Thoracic aorta (tissue), 2 donors: ENCODE measurements at places on chromosomes 16 and 17. TPM values are rescaled to one million over a fixed set of nuclear protein-coding genes. Genes with fewer than 3 reads are reported as not detected.

The SNRNP25 gene
- total RNA-seq = 6.1 TPM

The POLR2C gene
- total RNA-seq = 110 TPM

The EPN3 gene
- 1.4 TPM for total RNA-seq

The AATF gene
- 28.8 TPM for total RNA-seq

The QPRT gene
- 1.3 TPM for total RNA-seq

GRCh38 chr17:34302636-34303035 lies 16.6 kb upstream of the CCL8 start:
- no peaks in the 10 kb centered on the region for H3K4me1 ChIP-seq
- no peaks in the 10 kb centered on the region for H3K27me3 ChIP-seq
- H3K27ac ChIP-seq = no peak overlapping the region
- DNase-seq = no peak
- no peak overlapping the region for H3K4me3 ChIP-seq

- H3K36me3 ChIP-seq = no peaks in the 10 kb centered on the region
- no peak for DNase-seq
- no peaks in the 10 kb centered on the region for H3K4me1 ChIP-seq
- H3K4me3 ChIP-seq = no peak overlapping the region
Observed at GRCh38 chr17:27413315-27413714, 42.9 kb upstream of the KSR1 start.

DNA sequence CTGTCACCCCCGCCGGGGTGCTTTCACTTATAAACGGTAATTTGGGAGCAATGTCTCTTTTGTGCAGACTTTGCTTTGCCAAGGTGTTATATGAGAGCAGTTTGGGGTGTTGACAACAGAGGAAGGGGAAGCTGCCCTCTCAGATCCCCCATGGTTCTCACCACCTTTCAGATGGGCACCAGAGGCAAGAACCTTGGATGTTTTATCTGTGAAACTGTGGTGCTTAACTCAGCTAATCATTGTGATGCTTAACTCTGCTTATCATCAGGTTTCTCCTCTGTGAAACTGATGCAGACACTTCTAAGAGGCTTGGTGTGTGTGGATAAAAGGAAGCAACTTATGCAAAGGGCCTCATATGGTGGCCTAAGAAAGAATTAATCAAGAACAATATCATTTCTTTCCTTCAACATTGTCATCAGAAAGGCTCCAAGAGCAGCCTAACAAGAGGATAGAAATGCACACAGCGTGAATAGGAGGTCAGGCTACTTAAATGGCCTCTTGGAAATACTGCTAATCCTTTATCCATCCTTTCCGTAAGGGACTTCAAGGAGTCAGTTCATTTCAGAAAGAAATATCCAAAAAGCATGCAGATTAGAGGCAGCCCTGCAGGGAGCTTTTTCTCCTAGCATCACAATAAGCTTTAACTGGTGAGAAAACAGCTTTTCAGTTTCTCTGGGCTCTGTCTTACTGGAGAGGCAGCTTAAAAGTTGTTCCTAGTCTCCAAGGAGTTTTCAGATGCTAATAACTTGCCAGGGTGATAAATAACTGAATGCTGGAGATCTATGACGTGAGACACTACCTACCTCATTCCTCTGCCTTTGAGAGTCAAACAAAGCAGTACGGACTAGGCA lies 55.1 kb upstream of the CLEC3A start:
- H3K27ac ChIP-seq = no peak overlapping the region
- no peaks in the 10 kb centered on the region for H3K4me1 ChIP-seq
- no peak for DNase-seq
- no peaks in the 10 kb centered on the region for H3K27me3 ChIP-seq
- H3K36me3 ChIP-seq = no peaks in the 10 kb centered on the region

DNA sequence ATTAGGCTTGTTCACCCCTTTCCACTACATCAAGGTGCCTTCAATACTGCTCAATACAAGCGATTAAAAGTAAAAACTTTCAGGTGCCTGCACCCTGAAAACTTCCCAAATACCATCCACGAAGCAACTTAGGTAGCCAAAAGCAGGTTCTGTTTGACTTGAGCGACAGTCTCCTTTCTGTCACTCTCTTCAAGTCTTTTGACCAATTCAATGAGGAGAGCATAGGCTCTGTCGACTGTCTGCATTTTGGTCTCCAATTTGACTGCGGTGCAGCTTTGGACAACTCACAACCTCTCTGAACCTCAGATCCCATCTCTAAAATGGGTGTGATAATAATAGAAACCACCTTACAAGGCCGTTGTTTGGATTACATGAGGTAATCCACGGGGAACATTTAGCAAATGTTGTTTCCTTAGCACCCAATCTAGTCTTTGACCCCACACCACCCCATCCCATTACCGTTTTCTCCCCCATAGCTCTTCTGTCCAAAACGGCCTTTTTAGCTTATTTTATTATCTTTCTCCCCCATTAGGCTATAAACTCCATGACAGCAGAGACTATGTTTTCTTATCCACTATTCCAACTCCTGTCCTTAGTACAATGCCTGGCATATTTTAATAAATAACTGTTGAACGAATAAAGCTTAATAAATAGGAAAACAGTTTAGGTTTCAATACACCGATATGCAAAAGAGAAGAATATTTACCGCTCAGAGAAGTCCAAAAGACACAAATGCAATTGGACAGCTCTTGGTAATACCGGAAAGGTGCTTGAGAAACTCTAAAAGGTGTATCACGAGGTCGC lies 999 bp downstream of the MARF1 start:
- H3K27ac ChIP-seq = peak overlapping the region; percentile 99
- H3K4me3 ChIP-seq = peak overlapping the region; percentile 97
- no peak for DNase-seq
- peaks cover 19% of the 10 kb centered on the region for H3K36me3 ChIP-seq
- peaks cover 28% of the 10 kb centered on the region for H3K4me1 ChIP-seq

- no peak overlapping the region for H3K4me3 ChIP-seq
- no peaks in the 10 kb centered on the region for H3K27me3 ChIP-seq
- no peak overlapping the region for H3K27ac ChIP-seq
- H3K4me1 ChIP-seq = no peaks in the 10 kb centered on the region
- no peak for DNase-seq
Observed at GRCh38 chr17:35612924-35613521, 25.9 kb downstream of the AP2B1 start.
